Activated naive CD4-positive, alpha-beta T cell treated with anti-CD3 and anti-CD28 coated beads, Interleukin-2, amount 10 ng/mL, durations not matched to agents 7 days and 5 days (primary cell): ENCODE measurements at places on chromosomes 2 and 18.

DNA sequence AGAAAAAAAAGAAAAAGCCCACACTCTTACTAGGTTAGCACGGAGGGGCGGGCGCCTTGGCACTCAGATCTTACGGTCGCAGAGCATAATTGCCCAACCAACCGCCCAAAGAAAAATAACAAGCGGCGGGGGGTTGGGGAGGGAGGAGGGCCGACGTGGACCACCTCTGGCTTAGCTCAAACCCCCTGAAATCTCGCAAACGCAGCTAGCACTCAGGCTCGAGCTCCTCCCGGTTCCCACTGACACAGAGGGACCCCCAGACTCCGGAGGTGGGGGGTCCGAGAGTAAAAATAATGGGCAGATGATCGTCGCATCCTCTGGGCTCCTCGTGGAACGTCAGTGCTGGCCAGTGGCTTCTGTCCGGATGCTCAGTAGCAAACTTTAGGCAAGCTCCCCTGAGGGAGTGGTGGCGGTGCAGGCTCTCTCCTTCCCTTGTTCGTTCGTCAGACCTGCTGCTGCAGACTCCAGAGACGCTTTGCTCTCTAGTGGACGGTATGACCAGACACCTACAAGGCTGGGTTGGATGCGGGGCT, 12.0 kb downstream of the CATIP start:
- no peak for DNase-seq

DNA sequence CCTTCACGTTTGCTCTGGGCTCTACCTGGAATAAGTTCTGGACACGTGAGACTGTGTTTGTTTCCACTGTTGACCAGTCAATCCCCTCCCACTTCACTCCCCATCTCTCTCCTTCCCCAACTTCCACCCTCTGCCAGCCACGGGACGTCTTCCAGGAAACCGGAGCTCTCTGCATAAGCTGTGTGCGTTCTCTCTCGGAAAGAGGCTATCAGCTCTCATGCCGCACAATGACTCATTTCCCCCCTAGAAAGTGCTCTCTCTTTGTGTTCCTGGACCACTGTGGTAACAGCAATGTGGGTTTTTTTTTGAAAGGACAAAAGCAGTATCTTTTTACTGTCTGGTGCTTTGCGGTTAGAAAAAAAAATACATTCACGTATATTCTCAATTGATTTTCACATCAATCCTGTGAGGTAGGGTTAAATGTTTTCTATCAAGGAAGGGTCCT, 10.2 kb downstream of the PROKR1 start:
- peak; percentile 61 for DNase-seq

- DNase-seq = no peak
Observed at GRCh38 chr2:157229572-157229971, 27.9 kb upstream of the GALNT5 start.

DNA sequence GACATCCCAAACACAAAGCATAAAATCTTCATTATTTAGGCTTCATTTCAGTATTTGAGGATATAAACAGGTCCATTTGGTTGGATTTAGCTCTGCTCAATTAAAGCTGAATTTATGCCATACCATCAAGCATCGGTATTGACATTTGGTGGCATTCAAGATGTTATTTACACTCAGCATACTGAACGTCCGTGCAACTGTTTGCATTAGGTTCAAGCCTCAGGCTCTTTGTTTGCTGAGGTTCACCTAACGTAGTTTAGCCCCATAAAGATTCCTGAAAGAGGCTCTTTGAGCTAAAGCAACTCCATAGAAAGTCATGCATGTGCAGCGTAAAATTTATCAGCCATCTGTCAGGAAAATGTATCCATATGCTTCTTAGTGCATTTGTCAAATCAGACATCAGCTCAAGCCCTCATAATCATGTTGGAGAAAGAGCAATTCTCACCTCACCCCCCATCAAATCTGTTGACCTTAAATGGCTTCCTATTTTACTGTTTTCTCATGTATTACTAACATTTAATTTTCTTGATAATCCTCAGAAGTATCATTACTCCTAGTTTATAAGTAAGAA, 366.9 kb downstream of the EPHA4 start:
- no peak for DNase-seq

GRCh38 chr2:6986912-6987361, 69.7 kb downstream of the RNF144A start:
- no peak for DNase-seq

GRCh38 chr18:73679941-73680712, 467.5 kb downstream of the FBXO15 start:
- DNase-seq = no peak

DNA sequence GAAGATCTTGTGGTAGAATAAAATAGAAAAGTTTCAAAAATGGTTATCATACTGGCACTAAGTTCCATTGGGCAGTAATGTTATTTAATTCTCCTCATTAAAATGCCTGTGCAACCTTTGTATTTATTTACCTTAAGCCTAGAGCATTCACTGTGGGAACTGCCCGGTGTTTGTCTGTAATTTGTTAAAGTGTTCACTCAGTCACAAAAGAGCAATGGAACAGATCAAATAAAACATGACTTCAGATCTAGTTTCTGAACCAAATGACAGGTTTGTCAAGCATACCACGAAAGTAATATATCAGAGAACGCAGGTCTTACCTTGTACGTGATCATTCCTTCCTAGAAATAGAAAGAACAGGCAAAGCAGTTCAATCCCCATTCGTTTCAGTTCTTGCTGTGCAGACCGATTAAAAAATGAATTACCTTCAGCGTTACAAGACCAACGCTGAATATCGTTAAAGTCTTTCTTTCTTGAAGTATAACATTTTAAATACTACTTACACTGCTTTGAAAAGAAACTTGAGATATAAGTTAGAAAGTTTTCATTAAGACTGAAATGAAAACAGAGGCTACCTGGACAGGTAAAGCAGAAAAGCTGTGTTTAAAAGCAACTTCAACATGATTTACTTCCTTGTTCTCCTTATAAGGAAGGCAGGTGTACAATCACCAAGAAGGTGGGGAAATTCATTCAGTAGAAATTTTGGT, at the start of gene ITGB6:
Gene ITGB6, minus strand, starts transcription at position 590 of the 707 bp plus-strand sequence. Its CDS starts 209 bp downstream, at position 381.
- DNase-seq = no peak

DNA sequence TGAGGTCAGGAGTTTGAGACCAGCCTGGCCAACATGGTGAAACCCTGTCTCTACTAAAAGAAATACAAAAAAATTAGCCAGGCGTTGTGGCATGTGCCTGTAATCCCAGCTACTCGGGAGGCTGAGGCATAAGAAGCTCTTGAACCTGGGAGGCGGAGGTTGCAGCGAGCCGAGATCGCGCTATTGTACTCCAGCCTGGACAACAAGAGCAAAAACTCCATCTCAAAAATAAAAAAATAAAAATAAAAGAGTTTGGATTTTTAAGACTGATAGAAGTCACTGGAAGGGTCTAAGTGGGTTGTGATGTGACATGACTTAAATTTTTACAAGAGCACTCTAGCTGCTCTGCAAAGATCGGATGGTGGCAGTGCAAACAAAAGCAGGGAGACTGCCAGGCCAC, 15.9 kb downstream of the KCNK3 start:
- no peak for DNase-seq

- DNase-seq = no peak
Observed at GRCh38 chr2:220880623-220881596, 691.2 kb downstream of the EPHA4 start.

- no peak for DNase-seq
Observed at GRCh38 chr2:44786045-44786816, 155.3 kb upstream of the SIX3 start.

- DNase-seq = no peak
Observed at GRCh38 chr2:85930129-85931124, 41.6 kb upstream of the ST3GAL5 start.
